ENCODE measurements at places on chromosomes 16 and 17.

GRCh38 chr16:3058139-3059030, 7.1 kb upstream of the IL32 start:
- DNase-seq: peak; percentile 74

DNA sequence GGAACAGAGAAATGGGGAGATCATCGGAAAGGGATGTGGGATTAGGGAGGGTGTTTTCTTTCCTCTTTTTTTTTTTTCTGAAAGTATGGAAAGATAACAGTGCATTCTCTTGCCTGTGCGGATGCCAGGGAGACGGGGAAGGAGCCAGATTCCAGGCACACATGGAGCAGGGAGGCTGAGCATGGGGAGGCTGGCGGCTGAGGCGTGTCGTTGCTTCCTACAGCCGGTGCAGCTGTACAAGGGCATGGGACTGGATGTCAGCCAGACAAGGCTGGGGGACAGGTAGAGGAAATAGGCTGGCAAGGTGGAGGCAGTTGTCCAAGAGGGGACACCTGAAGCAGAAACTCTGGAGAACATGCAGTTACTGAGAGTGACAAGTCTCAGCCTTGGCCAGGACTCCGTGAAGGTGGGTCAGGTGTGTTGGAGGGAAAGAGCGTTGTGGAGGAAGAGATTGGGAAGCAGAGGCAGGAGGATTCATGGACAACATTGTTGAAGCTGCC, 16.6 kb upstream of the ADORA2B start:
- DNase-seq: no peak

- no peak for DNase-seq
Observed at GRCh38 chr17:12391468-12391867, 274.2 kb upstream of the MYOCD start.

- peak; percentile 91 for DNase-seq
Observed at GRCh38 chr16:89201439-89202377, 1.4 kb upstream of the SLC22A31 start.

DNA sequence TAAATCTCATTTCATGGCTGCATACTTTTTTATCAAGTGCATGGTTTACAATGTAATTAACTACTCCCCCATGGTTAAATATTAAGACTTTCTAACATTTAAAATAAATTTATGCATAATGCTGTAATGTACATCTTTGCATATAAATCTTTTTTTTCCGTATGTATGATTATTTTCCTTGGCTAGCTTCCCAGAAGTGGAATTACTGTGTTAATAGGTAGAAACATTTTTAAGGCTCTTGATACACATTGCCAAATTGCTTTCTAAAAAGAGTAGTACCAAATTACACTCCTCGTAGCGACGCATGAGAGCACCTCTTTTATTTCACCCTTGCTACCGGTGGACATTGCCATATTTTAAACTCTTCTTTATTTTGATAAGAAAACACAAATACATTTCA, 141.1 kb downstream of the DNAH9 start:
- DNase-seq: no peak

- no peak for DNase-seq
Observed at GRCh38 chr16:72848759-72849664, 198.9 kb downstream of the ZFHX3 start.

DNA sequence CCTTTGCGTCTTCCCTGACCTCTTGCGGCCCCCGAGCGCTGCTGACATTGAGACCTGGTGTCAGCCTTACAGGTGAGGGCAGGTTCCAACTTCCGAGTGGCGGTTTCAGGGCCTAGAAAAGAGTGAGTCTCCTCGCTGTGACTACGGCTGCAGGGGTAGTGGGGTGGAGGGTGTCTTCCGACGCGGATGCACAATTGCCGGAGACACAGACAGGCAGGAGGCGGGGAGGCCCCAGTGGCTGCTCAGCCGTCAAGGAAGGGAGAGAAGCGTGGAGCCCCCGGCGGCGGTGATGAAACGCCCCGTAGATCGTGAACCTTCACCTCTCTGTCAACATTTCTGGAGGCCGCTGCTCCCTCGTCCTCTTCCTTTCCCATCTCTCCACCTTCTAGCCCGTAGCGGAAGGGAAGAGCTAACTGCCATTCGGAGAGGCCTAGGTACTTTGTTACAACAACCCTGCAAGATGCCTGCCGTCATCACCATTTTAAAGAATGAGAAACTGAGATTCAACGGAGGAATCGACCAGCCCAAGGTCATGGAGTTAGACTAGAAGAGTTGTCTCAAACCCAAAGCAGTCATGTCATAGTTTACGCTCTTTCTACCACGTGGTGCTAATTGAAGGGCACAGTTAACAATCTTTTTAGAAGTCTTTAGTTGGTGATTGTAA, 485 bp downstream of the DNAJA3 start:
- DNase-seq: no peak

GRCh38 chr17:12693640-12694039, 27.9 kb downstream of the MYOCD start:
- no peak for DNase-seq

GRCh38 chr17:55563363-55563762, 52.1 kb upstream of the SMIM36 start:
- no peak for DNase-seq

DNA sequence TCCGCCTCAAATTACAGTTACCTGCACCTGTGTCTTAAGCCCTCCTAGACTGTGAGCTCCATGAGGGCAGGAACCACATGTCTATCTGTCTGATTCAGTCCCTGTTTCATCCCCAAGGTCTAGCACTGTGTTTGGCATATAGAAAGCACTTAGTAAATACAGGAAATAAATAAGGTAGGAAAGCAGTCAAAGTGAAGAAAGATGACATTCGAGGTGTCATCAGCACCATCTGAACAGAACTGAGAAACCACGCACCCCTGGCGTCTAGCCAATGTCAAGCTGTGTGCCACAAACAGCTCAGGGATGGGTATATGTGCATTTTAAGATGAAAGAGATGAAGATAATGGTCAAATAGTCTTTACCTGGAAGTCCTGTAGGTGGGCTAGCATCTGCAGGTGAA, 79.6 kb upstream of the ATP2A3 start:
- peak; percentile 79 for DNase-seq

DNA sequence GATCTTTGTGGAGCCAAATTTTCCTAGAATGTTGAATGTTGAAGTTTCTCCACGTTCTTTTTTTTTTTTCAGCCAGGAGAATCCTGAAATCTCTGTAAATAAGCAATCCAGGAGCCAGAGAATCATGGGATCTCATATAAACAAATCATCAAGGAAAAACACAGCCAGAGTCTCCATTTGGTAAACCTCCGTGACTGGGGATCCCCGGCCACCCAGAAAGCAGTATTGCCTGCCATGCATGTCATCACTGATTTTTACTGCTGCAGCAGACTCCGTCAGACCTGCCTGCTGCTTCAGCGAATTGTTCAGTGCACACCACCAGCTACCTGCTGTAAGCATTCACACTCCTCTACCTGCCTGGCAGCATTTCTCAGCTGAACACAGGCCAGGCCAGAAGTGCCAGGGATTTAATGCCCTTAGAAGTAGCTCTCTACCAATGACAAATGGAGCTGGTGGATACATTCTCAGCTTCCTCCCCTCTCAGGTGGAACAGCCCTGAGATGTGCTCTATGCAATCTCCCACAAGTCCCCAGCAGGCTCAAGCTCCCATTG, 158.6 kb downstream of the CYLD start:
- no peak for DNase-seq

DNA sequence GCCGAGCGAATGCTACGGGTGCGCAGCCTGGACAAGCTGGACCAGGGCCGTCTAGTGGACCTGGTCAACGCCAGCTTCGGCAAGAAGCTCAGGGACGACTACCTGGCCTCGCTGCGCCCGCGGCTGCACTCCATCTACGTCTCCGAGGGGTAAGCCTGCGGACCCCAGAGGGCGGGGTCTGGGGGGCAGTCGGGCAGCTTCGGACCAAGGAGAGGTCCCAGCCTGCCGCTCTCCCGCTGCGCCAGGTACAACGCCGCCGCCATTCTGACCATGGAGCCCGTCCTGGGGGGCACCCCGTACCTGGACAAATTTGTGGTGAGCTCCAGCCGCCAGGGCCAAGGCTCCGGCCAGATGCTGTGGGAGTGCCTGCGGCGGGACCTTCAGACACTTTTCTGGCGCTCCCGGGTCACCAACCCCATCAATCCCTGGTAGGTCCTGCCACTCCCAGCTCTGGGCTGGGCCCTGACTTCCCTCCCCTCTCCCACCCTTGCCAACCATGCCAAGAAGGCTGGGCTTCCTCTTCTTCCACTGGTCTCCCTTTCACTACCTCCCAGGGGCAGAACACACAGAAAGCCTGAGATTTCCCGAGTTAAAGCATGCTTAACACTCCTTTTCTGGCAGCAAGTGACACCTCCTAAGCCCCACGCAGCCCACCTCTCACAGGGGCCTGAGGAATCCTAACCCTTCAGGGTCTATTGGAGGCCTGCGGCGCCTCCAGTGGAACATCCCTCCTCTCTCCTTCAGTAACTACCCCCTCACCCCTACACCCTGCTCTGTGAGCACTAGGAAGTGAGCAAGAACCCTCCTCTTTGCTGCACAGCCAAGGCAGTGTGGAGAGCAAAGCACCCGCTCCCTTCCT, 3.2 kb downstream of the NAGS start:
- DNase-seq: no peak

- no peak for DNase-seq
Observed at GRCh38 chr17:68185820-68186219, 62.0 kb upstream of the AMZ2 start.

DNA sequence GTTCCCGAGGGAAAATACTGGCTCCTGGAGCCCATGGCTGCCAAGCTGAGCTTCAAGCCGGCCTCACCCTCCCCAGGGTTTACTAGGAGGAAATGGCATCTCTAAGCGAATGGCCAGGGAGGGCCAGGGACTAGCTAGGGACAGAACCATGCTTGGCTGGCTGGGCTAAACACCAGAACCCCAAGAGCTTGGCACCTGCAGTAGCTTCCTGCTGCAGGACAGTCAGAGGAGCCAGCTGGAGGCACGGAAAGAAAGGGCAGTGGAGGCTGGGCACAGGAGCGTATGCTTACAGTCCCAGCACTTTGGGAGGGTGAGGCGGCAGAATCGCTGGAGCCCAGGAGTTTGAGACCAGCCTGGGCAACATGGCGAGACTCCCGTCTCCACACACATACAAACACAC, 33.7 kb downstream of the PEMT start:
- DNase-seq: no peak

- no peak for DNase-seq
Observed at GRCh38 chr17:56113486-56113885, 39.8 kb upstream of the ANKFN1 start.

- DNase-seq: peak; percentile 92
Observed at GRCh38 chr17:29615492-29616299, 7.0 kb downstream of the CORO6 start.

GRCh38 chr17:2856727-2857126, 60.5 kb downstream of the RAP1GAP2 start:
- DNase-seq: no peak

GRCh38 chr17:73942703-73943415, 260.6 kb upstream of the RPL38 start:
- DNase-seq: no peak

DNA sequence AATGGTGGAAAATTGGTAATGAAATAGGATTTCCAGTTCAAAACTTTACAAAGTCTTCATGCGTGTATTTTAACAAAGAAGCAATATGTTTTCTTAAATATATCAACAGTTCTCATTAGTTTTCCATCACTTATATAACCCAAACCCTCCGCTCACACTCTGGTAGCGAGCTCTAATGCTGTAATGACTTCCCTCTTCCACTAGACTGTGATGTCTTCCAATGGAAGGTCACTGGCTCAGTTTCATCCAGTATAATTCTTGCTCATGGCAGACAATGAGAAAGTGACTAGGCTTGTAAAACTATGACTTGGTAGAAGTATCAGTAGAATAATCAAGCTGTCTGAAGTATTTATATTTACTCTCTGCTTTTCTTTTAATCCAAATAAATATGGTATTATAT, 32.8 kb downstream of the NETO2 start:
- no peak for DNase-seq

DNA sequence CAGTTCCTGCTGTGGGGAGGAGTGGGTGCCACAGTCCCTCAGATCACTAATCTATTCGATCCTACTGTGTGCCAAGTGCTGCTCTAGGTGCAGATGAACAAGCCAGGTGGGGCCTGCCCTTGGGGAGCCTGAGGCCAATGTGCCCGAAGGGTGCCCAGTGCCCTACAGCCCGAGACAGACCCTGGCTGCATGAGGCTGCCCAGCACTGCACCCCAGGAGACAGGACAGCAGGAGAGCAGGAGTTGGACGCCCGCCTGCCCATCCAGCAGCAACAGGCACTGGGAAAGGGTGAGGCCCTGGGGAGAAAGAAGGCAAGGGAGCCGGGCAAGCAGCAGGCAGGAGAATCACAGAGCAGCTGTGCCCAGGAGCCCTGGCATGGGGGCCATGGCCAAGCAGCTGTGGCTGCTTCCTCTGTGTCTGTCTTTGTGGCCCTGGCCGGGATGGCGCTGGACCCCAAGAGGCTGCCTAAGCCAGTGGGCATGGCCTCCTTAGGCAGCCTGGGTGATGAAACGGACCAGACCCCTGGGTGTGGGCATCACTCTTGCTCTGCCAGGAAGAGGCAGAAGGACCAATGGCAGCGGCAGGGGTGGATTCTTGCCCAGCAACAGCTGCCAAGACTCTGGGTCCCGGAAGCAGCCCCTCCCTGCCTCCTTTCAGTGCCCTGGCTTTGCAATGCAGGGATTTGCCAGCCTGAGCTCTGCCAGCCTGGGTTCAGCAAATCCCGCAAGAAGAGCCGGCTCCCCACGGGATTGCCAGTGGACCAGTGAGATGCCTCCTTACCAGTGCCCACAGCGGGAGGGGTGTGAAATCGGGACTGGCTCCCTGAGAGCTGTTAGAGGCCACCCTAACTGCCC, 179.6 kb upstream of the TNRC6C start:
- no peak for DNase-seq

GRCh38 chr16:20768121-20768520, 4.3 kb downstream of the ACSM3 start:
- DNase-seq: no peak

- DNase-seq: no peak
Observed at GRCh38 chr16:64621616-64622015, 500.2 kb downstream of the CDH11 start.

DNA sequence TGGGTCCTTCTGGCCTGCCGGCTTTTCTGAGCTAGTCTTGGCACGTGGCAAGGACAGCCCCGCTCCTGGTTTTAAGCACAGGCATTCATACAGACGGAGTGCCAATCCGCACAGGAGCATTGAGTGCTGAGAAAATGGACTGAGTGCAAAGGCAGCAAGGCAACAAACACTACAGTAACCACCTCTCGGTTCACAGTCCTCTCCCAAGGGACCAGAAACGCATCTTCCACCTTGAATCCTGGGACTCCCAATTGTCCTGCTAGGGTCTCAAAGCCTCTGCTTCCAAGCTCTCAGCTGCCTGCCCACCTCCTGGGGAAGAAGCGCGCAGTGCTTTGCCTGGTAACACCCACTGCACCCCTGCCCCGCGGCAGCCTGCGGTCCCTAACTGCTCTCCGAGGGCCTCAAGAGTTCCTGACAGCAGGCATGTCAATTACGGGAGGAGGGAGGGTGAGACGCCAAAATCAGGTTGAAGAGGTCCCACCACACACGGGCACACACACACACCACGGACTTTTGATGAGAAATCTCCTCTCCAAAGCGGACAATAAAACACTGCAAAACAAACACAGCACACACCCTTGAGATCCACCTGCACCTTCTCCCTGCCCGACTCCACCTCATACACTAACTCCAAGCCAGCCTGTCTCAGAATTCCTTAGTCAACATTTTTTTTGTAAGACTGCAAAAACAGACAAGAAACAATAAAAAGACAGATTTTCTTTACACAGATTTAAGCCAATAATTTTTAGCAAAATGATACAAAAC, 15.0 kb downstream of the SLC16A3 start:
- no peak for DNase-seq
